Stimulated activated CD8-positive, alpha-beta memory T cell treated with anti-CD3 and anti-CD28 coated beads, Interleukin-4, amount 100 ng/mL, for 1 hour (primary cell): ENCODE measurements at places on chromosomes 4 and X.

DNA sequence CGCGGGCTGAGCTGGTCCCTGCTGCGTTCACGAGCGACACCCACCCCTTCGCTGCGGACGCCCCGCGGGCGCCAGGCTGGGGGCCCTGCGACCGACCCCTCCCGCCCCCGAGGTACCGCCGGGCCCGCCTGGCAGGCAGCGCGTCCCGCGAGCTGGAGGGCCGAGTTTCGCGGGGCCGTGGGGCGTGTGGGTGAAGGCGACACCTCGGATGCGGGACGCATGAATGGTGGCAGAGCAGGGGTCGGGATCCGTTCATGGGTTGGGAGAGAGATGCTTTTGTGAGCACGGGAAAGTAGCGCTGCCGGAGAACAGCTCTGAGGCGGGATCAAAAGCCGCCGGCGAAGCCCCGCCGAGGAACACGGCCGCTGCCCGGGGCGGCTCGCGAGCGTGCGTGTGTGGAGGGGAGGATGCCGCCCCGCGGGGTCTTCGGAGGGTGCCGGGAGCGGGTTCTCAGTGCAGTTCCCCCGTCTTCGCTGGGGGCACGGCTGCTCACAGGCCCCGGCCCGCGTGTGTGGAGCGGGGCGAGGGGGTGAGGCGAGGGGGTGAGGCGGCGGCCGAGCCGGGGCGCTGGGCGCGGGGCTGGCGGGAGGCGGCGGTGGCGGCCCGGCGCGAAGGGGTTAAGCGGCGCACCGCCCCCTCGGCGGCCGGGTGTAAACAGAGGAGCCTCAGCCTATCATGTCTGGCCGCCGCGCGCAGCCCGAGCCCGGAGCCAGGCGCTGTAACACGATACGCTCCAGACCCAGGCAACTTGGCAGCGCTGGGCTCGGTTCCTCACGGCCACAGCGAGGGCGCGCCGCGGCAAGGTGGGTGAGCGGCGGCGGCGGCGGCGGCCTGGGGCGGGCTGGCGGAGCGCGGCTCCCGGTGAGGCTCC, 205.3 kb downstream of the TENM3 start:
- DNase-seq, result no peak

- DNase-seq, result no peak
Observed at GRCh38 chr4:42296196-42296595, 101.1 kb upstream of the SHISA3 start.

- no peak for DNase-seq
Observed at GRCh38 chr4:108240366-108240765, 71.6 kb upstream of the LEF1 start.

GRCh38 chrX:101668143-101668542, 8.5 kb upstream of the ARMCX2 start:
- no peak for DNase-seq

DNA sequence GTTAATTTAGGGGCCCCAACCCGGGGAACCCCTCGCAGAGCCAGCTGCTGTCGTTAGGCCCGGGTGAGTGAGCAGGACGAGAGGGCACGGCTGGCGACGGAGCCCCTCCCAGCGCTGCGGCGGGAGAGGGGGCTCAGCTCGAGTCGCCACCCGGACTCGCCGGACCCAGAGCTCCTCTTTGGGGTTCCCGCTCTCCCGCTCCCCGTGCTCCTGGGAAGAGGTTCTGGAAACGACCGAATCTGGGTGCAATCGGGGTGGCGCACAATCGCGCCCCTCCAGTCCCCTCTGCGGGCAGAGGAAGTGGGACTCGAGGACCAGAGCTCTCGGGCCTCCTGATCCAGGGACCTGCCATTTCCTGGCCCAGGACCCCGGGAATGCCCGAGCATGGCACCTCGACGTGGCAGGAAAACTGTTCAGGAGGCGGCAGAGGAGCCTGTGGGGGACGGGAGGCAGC, 37.3 kb upstream of the ARAF start:
- DNase-seq, result no peak

DNA sequence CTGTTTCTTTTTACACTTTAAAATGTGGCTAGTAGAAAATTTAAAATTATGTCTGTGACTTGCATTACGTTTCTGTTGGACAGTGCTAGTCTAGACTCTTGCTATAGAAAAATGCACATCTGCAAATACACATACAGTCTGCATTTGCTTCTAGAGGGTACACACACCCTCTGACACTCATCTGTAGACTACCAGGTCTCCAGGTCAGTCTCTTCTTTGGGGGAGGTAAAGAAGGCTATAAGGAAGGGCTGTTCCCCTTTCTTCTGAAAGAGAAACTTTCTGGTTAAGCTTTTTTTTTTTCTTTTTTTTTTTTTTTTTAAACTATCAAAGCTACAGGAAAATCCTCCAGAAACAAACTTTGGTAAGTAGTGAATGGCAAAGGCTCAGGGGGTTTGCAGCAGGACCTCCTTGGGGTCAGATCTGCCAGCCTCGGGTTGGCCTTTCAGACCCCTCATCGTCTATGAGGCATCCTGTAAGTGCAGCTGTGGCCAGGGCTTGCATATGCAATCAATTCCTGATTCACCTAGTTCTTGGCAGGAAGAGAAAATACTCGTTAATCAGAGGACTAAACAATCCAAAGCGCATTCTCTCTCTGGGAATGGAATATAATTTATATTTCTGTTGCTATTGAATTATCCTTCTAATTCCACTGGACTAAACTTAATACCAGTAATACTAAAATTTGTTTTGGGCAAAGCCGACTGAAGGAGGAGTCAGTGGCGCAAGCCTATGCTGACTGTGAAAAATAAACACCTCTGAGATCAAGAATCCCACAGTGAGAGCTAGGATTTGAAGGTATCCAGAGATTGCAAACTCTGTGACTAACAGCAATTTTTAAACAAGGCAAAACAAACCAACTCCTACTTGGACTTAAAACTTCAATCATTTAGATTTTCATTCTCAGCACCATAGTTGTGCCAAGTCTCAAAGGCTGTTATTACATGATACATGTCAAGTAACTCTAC, 109.3 kb upstream of the TBC1D9 start:
- no peak for DNase-seq

GRCh38 chrX:118973389-118974087, 880 bp upstream of the LONRF3 start:
- DNase-seq, result no peak

GRCh38 chrX:43661521-43662240, 5.6 kb downstream of the MAOA start:
- DNase-seq, result no peak

DNA sequence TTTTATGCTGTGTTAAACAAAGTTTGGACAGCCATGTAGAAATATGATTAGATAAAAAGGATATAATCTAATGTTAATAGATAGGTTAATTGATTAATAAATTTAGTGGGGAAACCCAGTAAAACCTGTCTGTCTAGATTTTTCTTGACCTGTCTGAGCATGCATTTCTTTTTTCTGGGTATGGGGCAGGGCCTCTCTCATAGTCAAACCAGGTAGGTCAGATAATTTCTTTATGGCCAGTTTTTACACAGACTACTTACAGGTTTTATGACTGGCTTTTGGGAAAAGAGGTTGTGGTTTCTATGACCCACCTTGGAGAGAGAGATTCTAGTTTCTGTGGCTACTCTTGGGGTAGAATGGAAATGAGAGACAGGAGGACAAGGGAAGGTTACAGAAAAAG, 135.6 kb upstream of the EPHA5 start:
- no peak for DNase-seq

DNA sequence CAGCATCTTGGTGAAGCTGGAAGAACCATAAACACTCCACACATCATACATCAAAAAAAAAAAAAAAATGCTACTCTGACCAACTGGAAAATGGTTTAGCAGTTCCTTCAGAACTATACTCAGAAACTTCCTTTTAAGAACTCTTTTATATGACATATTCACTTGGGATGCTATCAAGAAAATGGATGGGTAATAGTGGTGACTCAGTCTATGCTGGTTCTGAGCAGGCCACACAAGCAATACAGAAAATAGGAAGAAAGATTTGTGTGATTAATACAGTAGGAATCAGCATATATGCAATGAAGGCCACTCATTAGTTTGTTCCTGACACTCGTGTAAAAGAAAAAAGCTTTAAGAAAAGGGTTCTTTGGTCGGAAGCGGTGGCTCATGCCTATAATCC, 123.5 kb upstream of the FAT4 start:
- DNase-seq, result no peak

DNA sequence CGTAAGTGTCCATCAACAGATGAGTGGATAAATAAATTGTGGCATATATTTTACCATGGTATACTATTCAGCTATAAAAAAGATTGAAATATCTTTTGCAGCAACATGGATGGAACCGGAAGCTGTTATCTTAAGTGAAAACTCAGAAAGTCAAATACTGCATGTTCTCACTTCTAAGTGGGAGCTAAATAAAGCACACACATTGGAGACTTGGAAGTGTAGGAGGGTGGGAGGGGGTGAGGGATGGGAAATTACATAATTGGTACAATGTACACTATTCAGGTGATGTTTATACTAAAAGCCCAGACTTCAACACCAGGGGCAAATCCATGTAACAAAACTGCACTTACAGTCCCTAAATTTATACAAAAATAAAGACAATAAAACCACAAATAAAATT, 72.6 kb upstream of the SPRY1 start:
- no peak for DNase-seq

GRCh38 chrX:12489341-12489740, 301.9 kb upstream of the PRPS2 start:
- no peak for DNase-seq

- DNase-seq, result no peak
Observed at GRCh38 chr4:119638359-119638758, 9.8 kb upstream of the PDE5A start.

DNA sequence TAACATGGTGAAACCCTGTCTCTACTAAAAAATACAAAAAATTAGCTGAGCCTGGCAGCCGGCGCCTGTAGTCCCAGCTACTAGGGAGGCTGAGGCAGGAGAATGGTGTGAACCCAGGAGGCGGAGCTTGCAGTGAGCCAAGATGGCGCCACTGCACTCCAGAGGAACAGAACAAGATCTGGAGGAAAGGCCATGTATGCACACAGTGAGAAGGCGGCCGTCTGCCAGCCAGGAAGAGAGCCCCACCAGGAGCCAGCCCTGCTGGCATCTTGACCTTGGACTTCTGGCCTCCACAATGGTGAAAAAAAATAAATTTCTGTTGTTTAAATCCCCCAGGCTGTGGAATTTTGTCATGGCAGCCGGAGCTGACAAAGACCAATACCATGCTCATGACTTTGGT, 28.2 kb upstream of the MSX1 start:
- no peak for DNase-seq

DNA sequence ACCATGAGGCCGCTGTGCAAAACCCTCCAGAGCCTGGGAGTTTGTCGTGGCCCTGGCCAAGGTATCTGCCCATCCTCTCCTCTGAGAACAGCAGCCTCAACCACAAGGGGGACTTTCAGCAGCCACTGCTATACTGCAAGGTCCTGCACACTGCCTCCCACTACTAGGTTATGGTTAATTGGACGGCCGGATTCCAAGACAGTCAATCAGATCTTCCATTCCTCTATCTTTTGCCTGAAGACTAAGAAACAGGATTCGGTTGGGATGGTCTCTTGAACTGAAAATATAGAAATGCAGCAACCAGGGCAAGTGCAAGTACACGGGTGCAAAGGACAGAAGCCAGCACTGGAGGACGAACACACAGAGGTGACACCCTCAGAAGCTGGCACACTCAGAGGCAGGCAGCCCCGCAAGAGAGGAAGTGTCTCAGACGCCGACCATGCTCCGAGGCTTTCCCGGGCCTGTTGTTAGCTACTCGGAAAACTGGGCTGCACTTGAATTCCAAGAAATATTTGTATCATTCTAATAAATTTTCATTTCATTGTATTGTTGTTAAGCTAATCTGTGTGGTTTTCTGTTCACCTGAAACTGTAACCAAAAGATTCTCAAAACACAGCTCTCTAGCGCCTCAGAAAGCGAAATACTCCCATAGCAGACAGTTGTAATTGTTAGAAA, 63.3 kb downstream of the AFAP1 start:
- DNase-seq, result peak; percentile 13

- DNase-seq, result no peak
Observed at GRCh38 chrX:108875548-108875947, 139.2 kb upstream of the IRS4 start.

DNA sequence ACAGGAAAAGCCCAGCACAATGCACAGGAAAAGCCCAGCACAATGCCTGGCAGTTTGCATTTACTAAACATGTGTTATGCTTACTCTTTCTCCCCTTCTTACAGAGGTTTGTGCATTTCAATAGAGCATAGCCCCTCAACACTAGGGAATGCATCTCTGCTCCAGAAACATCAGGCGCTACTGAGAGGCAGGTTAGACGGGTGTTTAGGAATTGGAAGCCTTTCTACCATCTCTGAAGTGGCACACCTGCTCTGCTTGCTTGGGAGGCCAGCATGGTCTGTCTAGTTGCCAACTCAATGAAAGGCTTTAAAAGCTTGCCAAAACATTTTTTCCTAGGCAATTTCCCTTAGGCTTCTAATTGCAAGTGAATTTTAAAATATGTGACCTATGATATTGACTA, 55.7 kb downstream of the GRID2 start:
- DNase-seq, result no peak

DNA sequence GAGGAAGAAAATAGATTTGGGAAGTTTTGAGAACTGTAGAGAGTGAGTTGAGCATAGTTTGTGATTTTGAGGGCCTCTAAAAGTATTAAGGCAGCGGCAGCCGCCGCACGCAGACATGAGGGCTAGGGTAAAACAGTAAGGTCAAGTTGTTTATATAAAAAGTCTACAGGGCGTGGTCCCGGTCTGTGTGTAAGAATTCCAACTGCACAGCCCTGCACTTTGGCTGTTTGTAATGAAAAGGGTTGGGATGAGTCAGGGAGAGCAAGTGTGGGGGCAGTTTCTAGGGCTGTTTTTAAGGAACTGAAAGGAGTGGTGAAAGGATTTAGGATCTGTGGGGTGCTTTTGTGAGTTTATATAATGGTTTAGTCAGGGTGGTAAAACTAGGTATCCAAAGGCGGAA, 55.0 kb downstream of the BEX3 start:
- no peak for DNase-seq

- no peak for DNase-seq
Observed at GRCh38 chr4:90074322-90074886, 52.8 kb upstream of the CCSER1 start.

DNA sequence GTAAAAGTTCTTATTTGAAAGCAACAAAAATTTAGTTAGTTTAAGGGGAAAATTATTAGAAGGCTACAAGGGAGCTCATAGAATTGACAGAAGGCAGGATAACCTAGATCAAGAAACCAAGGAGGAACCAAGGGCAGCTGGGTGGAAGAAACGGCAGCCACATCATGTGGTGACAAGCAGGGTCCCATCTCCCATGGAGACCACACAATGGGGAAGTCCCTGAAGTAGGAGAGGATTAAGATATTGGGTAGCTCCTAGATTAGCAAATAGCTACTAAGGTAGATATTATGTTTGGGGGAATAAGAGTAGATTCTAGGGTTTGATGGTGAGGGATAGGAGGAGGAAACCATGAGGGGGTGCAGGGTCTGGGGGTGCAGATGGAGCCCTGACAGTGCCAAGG, 48.0 kb upstream of the TMEM154 start:
- DNase-seq, result no peak

DNA sequence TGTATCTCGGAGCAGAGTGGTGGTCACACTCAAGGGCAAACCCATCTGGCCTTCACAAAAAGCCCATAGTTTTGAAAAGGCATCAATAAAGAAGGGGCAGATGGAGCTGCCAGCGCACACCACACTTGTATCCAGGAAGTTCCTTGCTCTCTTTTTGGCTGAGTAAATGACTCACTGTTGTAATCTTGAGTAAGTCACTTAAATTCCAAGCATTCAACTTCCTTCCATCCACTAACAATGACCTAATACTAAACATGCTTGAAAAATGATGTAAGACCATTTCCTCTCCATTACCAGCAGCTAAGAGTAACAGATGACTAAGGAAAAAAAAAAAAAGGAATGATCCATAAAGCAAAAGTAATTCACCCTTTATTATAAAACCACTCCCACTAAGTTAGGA, 32.4 kb upstream of the MYOZ2 start:
- no peak for DNase-seq
